ENCODE measurements at places on chromosomes 4 and X.

DNA sequence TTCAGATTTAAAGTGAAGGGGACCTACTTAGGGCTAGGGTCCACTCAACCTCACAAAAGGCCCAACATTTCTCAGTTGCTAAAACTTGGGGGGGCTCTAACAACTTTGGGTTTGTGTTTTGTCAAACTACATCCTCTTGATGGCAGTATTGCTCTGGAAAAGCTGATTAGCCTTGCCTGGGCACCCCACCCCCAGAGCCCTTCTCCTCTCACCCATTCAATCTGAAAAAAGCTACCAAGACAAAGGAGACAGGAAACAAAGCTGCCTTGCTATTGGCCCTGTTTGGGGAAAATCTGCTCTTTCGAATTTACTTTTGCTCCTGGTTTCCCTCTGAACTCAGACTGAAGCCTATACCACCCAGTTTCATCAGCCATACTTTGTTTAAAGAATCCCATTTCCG lies 195.2 kb upstream of the STK26 start:
- peak; percentile 50 for DNase-seq

- DNase-seq: no peak
These were observed 1495.5 kb downstream of the PCDH18 start for GRCh38 chr4:136036744-136037143.

DNA sequence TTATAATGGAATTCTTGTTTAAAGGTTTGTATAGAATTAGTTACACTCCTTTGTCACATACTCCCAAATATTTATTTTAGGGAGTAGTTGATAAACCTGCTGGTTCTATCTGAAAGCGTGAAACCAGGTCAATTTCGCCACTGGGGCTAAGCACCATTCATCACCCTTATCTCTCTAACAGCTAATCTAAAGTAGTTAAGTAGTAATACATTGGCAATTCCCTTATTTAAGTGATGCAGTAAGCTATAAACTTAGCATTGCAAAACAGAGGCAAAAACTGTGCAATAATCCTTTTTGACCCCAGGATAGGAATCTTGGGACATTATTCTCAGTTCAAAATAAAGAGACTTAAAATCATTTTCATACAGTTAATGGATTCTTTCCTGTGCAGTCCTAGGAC lies 33.7 kb upstream of the PTPN13 start:
- no peak for DNase-seq

DNA sequence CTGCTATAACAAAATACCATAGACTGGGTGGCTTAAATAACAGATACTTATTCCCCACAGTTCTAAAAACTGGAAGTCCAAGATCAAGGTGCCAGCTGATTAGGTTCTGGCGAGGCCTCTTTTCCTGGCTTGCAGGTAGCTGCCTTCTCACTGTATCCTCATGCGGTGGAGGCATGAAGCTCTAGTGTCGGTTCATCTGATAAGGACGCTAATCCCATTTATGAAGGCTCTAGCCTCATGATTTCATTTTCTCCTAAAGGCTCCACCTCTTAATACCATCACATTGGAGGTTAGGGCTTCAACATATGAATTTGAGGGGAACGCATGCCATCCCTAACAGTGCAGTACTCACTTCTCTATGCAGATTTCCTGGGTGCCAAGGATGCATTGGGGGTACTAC lies 57.9 kb upstream of the STIM2 start:
- no peak for DNase-seq

GRCh38 chr4:69831646-69832325 lies 28.2 kb downstream of the SULT1E1 start:
- DNase-seq: peak; percentile 5

Measured in naive B cell (primary cell).